ENCODE measurements at places on chromosomes 16 and 17.
A peak's percentile ranks its signal among the peaks of the same experiment; 100 is the strongest.

DNA sequence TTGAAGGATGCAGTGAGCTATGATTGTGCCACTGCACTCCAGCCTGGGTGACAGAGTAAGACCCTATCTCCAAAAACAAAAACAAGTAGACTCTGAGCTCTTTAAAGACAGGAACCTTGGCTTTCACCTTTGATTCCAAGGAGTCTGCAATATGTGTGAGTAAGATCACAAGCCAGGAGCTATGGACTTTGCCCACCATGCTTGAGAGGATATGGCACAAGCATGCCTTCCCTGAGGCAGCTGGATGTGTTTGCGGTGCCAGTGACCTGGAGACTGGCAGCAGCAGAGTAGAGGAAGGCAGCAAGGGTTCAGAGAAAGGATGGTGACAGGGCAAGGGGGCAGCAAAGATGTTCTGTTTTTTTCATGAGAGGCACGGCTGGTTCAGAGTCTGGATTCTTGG is 14.5 kb upstream of the PRKCA start:
- DNase-seq = no peak

GRCh38 chr17:35736236-35736635 is 4.8 kb downstream of the RASL10B start:
- no peak for DNase-seq

DNA sequence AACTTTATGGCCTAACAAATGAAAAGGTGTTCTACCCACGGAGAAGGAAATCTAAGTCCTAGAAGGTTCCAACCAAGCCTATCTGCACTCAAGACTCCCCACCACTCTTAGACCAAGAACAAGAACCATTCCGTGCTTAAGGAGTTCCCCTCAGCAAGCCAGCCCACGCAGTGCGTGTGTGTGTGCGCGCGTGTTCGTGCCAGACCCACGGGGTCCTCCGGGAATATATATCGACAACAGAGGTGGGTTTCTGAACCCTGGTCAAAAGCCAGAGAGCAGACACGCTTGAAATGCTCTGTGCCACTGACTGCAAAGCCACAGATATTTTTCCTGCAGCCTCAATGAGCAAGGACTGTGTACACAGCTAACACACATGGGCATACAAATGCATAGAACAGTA is 70.7 kb downstream of the SLC39A11 start:
- no peak for DNase-seq

- DNase-seq = no peak
Observed at GRCh38 chr17:30113213-30113612, 3.4 kb upstream of the NSRP1 start.

GRCh38 chr16:79895917-79896203 is 295.3 kb upstream of the MAF start:
- DNase-seq = no peak

GRCh38 chr16:31010585-31011325 is at the start of gene STX1B:
Gene STX1B, minus strand, starts transcription at chr16:31010638. Its CDS starts 242 bp downstream, at chr16:31010396.
- DNase-seq = peak; percentile 51

DNA sequence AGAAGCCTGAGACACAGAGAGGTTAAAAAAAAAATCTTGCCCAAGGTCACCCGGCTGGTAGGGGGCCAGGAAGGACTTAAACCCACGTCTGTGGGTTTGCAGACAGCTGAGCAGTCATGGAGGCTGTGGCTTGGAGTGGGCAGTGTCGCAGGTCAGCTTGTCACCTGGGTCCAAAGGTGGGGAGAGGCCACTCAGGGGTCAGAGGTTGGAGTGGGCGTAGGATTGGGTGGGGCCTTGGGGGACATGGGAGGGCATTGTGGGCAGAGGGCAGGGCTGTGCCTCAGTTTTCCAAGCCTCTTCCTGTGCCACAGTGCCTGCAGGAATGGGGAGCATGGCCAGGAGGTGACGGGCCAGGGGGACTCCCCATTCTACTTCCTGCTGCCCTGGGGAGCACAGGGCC is 2.0 kb upstream of the NDRG4 start:
- DNase-seq = no peak

All from CD4-positive, alpha-beta T cell treated with Interleukin-12 subunit alpha and Interleukin-12 subunit beta, for 1 hour (primary cell).